ENCODE measurements at places on chromosomes 13 and 19. TPM values are rescaled to one million over a fixed set of nuclear protein-coding genes. Genes with fewer than 3 reads are reported as not detected.

- DNase-seq = no peak
- no peak overlapping the region for H3K27ac ChIP-seq
- H3K27me3 ChIP-seq = no peaks in the 10 kb centered on the region
- peaks cover 9% of the 10 kb centered on the region for H3K36me3 ChIP-seq
- H3K4me1 ChIP-seq = no peaks in the 10 kb centered on the region
Measured at GRCh38 chr13:99559560-99559959, 58.3 kb downstream of the TM9SF2 start.

DNA sequence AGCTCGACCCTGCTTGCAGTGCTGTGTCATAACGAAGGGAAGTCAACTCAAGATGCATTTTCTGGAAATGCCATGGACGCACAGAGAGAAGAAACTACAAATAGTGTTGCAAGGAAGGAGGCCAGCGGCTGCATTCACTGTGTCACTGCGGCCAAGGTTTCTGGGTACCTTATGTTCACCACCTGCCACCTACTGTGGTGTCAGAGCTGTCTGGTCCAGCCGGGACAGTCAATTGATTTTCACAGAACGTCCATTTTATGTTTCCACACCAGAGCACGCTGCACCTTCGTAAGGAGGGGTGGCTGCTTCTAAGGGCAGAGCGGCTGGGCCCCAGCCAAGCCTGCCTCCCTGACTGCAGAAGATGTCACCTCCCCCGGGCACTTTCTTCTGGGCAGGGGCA, 17.7 kb downstream of the TSHZ3 start:
- DNase-seq = peak; percentile 10
- no peak overlapping the region for H3K4me3 ChIP-seq
- H3K4me1 ChIP-seq = peaks cover 78% of the 10 kb centered on the region

- no peak overlapping the region for H3K4me3 ChIP-seq
- no peaks in the 10 kb centered on the region for H3K4me1 ChIP-seq
- no peak for DNase-seq
- H3K36me3 ChIP-seq = no peaks in the 10 kb centered on the region
Measured at GRCh38 chr13:69706807-69707206, 400.8 kb upstream of the ATXN8OS start.

DNA sequence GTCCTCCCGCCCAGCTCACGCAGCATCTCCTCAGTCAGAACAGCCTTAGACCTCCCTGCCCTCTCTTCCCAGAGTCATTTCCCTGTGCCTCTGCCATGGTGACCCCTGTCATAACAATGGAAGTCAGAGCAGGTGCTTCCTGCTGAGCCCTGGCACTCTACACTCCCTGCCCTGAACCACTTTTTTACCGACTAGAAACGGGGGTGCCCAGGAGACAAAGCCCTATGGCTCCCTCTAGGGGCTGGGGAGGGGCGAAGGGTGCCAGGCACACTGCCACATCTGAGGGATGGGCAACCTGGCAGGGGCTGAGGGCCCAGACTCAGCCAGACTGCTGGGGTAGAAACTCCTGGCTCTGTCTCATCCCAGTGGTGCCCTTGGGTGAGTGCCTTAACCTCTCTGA, 16.4 kb downstream of the ZNF574 start:
- no peak overlapping the region for H3K4me3 ChIP-seq
- no peaks in the 10 kb centered on the region for H3K27me3 ChIP-seq
- peaks cover 4% of the 10 kb centered on the region for H3K36me3 ChIP-seq
- peak; percentile 64 for DNase-seq

DNA sequence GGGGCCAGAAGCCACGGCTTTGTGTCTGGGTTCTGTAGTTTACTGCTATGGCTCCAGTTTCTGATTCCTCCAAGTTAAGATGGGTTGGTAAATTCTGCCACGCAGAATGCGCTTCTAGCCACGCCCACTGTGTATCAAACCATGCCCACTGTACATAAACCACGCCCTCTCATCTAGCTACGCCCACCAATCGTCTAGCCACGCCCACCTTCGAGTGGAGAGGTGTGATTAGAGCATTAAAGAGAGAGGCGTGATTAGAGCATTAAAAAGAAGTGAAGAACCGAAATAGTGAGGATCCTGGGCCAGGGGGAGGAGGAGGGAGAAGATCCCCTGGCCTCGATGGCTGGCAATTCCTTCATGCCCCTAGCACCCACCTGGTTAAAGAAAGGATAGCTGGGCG, 43.7 kb upstream of the ADGRE5 start:
- H3K4me3 ChIP-seq = no peak overlapping the region
- no peaks in the 10 kb centered on the region for H3K36me3 ChIP-seq
- no peaks in the 10 kb centered on the region for H3K27me3 ChIP-seq
- DNase-seq = peak; percentile 61

DNA sequence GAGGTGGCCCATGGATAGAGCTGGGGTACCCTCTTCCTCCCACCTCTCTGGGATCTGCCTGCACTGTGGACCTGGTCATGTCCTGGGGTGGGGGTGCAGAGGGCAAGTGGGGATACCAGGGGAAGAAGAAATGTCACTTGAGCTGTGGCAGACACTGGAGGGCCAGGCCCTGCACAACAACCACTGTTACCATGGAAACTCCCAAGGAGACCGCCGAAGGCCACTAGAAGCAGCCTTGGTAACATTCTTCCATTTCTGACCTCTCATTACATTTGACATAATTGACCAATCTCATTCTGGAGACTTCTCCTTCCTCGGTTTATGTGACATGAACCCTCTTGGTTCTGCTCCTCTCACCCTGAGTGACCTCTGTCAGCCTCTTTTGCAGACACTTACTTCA, 179.9 kb upstream of the SERP2 start:
- no peak for DNase-seq
- H3K27ac ChIP-seq = no peak overlapping the region
- H3K4me3 ChIP-seq = no peak overlapping the region
- H3K27me3 ChIP-seq = no peaks in the 10 kb centered on the region

DNA sequence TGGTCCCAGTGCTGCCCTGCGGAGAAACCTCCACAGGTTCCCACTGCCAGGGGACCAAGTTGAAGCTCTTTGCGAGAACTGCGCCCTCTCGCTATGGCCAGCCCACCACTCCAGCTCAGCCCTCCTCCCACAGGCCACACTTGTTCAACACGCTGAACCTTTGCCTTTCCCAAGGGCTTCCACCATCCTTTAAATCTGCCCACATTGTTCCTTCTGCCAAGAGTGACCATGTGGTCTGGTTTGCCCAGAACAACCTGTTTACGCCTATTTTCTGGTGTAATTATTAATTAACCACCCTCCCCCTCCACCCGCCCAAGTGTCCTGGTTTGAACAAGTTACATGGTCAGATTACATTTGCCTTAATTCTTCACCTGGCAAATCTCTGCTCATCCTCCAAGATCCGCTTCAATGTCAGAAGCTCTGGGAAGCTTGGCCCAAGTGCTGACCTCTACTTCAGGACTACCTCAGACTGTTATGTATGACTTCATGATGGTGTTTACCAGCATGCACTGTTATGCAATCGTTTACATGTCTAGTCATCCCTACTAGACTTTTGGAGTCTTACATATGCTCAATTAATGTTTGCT, 12.0 kb upstream of the USP12 start:
- no peaks in the 10 kb centered on the region for H3K36me3 ChIP-seq
- H3K27ac ChIP-seq = no peak overlapping the region
- no peaks in the 10 kb centered on the region for H3K27me3 ChIP-seq
- peaks cover 15% of the 10 kb centered on the region for H3K4me1 ChIP-seq
- no peak overlapping the region for H3K4me3 ChIP-seq
- DNase-seq = no peak

- H3K4me1 ChIP-seq = no peaks in the 10 kb centered on the region
- no peaks in the 10 kb centered on the region for H3K27me3 ChIP-seq
- peaks cover 21% of the 10 kb centered on the region for H3K36me3 ChIP-seq
- no peak overlapping the region for H3K4me3 ChIP-seq
Measured at GRCh38 chr13:42174344-42175162, 97.4 kb upstream of the AKAP11 start.

DNA sequence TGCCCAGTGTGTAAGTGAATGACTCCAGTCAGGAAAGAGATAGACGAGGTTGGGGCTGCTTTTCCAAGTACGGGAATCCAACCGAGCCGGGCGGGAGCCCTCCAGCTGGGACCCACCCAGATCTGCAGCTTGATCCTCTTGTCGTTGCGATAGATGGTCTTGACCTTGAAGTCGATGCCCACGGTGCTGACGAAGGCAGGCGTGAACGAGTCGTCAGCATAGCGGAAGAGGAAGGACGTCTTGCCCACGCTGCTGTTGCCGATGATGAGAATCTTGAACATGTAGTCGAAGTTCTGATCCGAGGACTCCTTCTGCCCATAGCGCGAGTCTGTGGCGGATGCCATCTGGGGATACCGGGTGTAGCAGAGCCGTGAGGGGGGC, 1.5 kb downstream of the RAB3A start:
- H3K27ac ChIP-seq = no peak overlapping the region
- DNase-seq = no peak
- H3K4me3 ChIP-seq = peak overlapping the region; percentile 57
- H3K36me3 ChIP-seq = peaks cover 31% of the 10 kb centered on the region

DNA sequence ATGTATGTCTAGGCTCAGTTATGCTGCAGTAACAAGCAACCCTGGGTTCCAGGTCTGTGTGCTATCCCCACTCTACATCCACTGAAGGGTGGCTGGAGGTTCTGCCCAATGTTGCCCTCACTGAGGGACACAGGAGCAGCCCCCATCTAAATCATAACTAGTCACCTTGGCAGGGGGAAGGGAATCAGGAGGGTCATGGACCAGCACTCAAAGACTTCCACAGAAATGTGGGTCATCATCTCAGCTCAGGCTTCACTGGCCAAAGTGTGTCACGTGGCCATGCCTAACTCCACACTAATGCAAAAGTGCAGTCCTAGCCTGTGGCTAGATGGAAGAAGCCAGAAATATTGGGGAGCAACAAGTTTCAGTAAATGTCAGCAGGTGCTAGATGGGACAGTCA, 137.3 kb upstream of the ZNF507 start:
- H3K36me3 ChIP-seq = no peaks in the 10 kb centered on the region
- H3K27ac ChIP-seq = no peak overlapping the region
- H3K4me1 ChIP-seq = no peaks in the 10 kb centered on the region
- H3K27me3 ChIP-seq = no peaks in the 10 kb centered on the region
- H3K4me3 ChIP-seq = no peak overlapping the region
- DNase-seq = no peak

GRCh38 chr13:109010912-109011311, 381.5 kb downstream of the MYO16 start:
- no peak overlapping the region for H3K4me3 ChIP-seq
- no peaks in the 10 kb centered on the region for H3K4me1 ChIP-seq
- H3K36me3 ChIP-seq = no peaks in the 10 kb centered on the region

- H3K27me3 ChIP-seq = no peaks in the 10 kb centered on the region
- no peaks in the 10 kb centered on the region for H3K36me3 ChIP-seq
- DNase-seq = no peak
- no peaks in the 10 kb centered on the region for H3K4me1 ChIP-seq
- H3K4me3 ChIP-seq = no peak overlapping the region
Measured at GRCh38 chr13:67577361-67577760, 347.2 kb upstream of the PCDH9 start.

- H3K4me3 ChIP-seq = no peak overlapping the region
- no peaks in the 10 kb centered on the region for H3K36me3 ChIP-seq
- no peak for DNase-seq
- no peak overlapping the region for H3K27ac ChIP-seq
Measured at GRCh38 chr13:53020764-53021335, 7.8 kb upstream of the OLFM4 start.

GRCh38 chr13:41550276-41550675, 92.9 kb downstream of the RGCC start:
- no peak overlapping the region for H3K27ac ChIP-seq
- DNase-seq = no peak
- H3K36me3 ChIP-seq = no peaks in the 10 kb centered on the region
- no peak overlapping the region for H3K4me3 ChIP-seq

GRCh38 chr19:17751912-17752273, 616 bp downstream of the FCHO1 start:
- no peaks in the 10 kb centered on the region for H3K36me3 ChIP-seq
- peaks cover 42% of the 10 kb centered on the region for H3K4me1 ChIP-seq
- no peak for DNase-seq
- peak overlapping the region; percentile 31 for H3K4me3 ChIP-seq
- no peaks in the 10 kb centered on the region for H3K27me3 ChIP-seq

DNA sequence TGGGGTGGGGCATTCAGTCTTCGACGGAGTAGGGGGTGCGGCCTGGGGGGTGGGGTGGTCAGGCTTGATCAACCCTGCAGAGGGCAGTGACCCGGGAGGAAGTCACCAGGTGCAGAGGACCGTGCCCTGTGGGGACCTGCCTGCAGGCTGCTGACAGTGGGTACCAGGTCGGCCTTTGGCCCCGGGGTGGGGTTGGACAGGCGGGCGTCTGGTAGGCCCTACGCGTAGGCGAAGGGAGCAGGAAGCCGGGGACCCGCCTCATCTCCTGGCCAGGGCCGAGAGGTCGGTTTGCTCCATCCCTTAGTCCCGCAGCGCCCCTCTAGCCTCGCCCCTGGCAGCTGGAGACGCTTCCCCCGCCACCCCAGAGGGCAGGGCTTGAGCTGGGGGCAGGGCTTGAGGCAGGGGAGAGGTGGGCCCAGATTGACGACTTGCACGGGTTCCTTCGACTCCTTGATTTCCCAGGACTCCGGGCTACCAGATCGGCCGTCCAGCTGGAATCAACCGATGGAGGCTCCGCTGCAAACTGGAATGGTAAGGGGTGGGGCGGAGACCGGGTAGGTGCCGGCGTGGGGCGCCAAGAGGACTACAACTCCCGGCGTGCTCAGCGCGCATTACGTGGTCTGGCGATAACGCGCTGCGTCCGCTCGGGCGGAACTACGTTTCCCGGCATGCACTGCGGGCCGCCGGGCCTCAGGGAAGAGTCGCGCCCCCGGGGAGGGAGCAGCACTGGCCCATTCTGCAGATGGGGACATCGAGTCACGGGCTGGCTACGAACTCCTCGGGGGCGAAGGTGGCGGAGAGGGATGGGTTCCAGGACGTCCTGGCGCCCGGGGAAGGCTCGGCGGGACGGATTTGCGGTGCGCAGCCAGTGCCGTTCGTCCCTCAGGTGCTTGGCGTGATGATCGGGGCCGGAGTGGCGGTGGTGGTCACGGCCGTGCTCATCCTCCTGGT, at the start of gene PNPLA6:
TSS of gene PNPLA6 (plus strand) at position 671 of the 951 bp plus-strand sequence. CDS start at position 743, 72 bp downstream.
- peak; percentile 99 for DNase-seq
- no peaks in the 10 kb centered on the region for H3K27me3 ChIP-seq
- peak within 1 kb of the TSS; percentile 92 for H3K27ac ChIP-seq

AZU1 gene
- 1.5 TPM for polyA plus RNA-seq

DNA sequence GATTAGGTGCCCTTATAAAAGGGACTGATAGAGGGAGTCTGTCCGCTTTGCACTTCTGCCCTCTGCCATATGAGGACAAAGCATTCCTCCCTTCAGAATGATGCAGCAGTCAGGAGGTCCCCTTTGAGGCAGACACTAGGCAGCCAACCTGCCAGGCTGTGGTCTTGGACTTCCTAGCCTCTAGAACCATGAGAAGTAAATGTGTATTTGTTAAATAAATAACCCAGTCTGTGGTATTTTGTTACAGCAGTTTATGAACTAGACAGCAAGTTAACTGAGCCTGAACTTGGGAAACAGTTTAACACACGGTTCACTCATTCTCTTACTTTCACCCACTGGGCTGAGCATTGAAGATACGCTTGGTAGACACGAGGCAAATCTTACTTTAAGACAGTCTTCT, 313.2 kb downstream of the UQCRFS1 start:
- no peak overlapping the region for H3K4me3 ChIP-seq
- no peak overlapping the region for H3K27ac ChIP-seq
- no peaks in the 10 kb centered on the region for H3K27me3 ChIP-seq
- no peaks in the 10 kb centered on the region for H3K36me3 ChIP-seq

DHDH gene
- not detected for polyA plus RNA-seq

CLEC11A gene
- polyA plus RNA-seq = 6.9 TPM

- H3K4me3 ChIP-seq = no peak overlapping the region
- no peaks in the 10 kb centered on the region for H3K36me3 ChIP-seq
- no peak for DNase-seq
Measured at GRCh38 chr19:31913103-31913661, 432.2 kb upstream of the ZNF507 start.

- H3K4me3 ChIP-seq = peak overlapping the region; percentile 50
- DNase-seq = peak; percentile 99
- no peaks in the 10 kb centered on the region for H3K27me3 ChIP-seq
- H3K4me1 ChIP-seq = peaks cover 64% of the 10 kb centered on the region
- no peaks in the 10 kb centered on the region for H3K36me3 ChIP-seq
Measured at GRCh38 chr19:48321622-48322591, 3.4 kb upstream of the EMP3 start.

Data from stomach (tissue), 19 donors.